ENCODE measurements at places on chromosomes 12 and 14.
A peak's percentile ranks its signal among the peaks of the same experiment; 100 is the strongest.

DNA sequence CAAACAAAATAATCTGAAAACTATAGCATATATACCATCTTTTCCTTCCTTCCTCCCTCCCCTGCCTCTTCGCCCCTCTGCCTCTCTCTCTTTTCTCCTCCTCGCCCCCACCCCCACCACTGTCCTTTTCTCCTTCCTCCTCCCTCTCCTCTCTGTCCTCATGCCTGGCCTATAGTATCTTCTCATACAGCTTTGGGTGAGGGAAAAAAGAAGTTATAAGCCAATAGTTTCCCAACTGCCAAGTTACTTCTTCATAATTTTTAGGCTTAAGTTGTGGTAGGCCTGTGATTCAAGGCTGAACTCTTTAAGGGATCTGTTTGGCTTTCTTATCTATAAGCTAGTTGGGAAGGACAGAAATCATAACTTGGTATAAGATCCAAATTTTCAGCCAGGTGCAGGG, 9.1 kb downstream of the TMED10 start:
- no peak for DNase-seq

- DNase-seq, result no peak
These were observed 826.6 kb upstream of the MGAT4C start for GRCh38 chr12:87082756-87083155.

DNA sequence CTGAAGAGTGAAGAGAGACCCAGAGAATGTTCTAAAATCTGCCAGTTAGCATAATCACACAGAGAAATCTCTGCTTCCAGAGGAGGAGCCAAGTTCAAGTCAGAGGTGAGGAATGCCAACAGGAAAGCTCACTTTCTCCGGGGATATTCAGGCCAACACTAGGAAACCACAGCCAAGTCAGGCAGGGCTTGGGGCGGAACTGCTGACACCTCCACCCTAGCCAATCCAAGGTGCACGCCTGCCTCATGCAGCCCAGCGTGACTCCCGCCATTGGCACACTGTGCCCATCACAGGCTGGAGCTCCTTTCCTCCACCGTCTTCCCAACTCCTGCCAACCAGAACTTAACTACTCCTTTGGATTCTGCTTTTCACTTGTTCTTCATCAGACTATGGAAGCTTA, 374.3 kb upstream of the CCDC196 start:
- DNase-seq, result no peak

DNA sequence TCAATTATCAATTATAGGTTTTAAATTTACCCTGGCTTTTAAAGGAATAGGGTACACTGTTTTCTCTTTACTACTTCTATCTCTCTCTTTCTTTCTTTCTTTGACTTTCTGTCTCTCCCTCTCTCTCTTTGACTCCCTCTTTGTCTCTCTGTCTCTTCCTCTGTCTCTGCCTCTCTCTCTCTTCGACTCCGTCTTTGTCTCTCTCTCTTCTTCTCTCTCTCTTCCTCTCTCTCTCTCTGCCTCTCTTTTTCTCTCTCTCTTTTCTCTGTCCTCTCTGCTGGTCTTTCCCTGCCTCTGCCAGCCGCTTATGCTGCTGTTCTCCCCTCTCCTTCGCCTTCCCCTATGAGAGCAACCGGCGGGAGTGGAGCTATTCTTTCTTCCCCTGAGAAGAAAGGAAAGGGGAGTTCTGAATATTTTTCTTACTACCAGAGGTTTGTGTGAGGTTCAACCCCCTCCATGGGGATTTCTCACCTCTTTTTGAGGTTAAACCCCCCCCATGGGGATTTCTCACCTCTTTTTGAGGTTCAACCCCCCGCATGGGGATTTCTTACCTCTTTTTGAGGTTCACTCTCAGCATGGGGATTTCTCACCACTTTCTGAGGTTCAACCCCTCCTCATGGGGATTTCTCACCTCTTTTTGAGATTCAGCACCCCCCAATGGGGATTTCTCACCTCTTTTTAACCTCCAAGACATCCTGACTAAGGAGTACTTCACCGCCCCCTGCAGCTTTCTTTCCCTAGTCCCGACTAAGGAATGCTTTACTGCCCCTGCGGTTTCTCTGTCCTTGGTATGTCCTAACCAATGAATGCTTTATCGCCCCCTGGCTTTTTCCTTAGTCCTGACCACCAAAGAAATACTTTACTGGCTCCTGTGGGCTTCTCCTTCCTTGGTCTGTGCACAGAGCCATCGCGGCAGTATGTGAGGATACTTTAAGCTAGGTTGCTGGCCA, 27.4 kb upstream of the DDHD1 start:
- peak; percentile 68 for DNase-seq

- DNase-seq, result no peak
These were observed 757 bp downstream of the SLC25A3 start for GRCh38 chr12:98594050-98594835.

DNA sequence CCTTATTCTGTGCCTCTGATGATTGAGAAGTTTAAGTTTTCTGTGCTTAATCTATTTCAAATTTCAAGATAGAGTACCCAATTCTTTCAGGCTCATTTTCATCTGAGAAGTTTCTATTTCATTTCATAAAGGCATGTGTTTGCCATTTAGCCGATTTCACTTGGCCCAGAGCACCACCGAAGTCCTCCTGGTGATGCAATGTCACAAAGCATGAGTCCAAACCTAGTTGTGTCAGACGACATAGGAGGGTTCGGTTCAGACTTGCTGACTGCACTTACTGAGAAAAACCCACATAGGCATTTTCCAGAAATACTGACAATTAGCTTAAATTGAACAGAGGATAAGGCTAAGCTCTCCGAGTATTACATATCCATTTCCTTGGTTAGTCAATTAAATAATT, 152.4 kb upstream of the FAR2 start:
- no peak for DNase-seq

DNA sequence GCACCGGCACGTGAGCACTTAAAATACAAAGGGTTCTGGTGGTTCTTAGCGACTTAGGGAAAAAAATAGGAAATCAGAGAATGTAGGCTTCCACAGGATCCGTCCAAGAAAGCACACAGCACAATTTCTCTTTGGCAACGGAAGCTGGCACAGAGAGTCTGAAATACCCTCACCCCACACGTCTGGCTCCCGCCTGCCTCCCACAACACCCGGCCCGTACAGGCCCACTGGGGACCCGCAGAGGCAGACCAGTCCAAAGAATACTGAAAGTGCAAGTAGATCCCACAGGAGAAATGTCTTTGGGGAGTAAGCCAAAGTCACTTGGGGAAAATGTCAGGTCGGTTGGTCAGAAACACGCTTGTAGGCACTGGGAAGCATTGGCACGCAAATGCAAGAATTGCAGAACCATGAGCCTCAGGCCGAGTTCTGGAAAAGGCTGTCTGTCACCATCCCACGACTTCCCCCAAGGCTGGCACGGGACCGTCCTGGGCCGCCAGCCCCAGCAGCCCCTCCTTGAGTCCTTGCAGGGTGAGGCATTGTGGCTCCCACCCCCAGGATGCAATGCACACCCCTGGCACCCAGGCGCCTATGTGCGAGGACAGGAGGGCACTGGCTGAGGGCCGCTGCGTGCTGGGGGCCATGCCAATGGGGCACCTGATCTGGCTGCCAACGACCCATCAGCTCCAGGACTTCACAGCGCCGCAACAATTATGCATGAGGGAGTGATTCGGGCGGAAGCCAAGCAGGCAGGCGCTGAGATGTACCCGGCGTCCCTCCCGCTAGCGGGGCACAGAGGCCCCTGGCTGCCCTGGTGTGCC, 29.7 kb downstream of the CHGA start:
- no peak for DNase-seq

- DNase-seq, result no peak
These were observed 142.4 kb downstream of the CAND1 start for GRCh38 chr12:67411562-67411961.

- DNase-seq, result no peak
These were observed 728 bp upstream of the STON2 start for GRCh38 chr14:81400852-81401251.

GRCh38 chr14:98176892-98177291, 1095.1 kb downstream of the BCL11B start:
- DNase-seq, result peak; percentile 59

All from activated CD8-positive, alpha-beta memory T cell treated with anti-CD3 and anti-CD28 coated beads for 24 hours (primary cell).